ENCODE measurements at places on chromosomes 11 and 22. TPM values are rescaled to one million over a fixed set of nuclear protein-coding genes. Genes with fewer than 3 reads are reported as not detected.

DNA sequence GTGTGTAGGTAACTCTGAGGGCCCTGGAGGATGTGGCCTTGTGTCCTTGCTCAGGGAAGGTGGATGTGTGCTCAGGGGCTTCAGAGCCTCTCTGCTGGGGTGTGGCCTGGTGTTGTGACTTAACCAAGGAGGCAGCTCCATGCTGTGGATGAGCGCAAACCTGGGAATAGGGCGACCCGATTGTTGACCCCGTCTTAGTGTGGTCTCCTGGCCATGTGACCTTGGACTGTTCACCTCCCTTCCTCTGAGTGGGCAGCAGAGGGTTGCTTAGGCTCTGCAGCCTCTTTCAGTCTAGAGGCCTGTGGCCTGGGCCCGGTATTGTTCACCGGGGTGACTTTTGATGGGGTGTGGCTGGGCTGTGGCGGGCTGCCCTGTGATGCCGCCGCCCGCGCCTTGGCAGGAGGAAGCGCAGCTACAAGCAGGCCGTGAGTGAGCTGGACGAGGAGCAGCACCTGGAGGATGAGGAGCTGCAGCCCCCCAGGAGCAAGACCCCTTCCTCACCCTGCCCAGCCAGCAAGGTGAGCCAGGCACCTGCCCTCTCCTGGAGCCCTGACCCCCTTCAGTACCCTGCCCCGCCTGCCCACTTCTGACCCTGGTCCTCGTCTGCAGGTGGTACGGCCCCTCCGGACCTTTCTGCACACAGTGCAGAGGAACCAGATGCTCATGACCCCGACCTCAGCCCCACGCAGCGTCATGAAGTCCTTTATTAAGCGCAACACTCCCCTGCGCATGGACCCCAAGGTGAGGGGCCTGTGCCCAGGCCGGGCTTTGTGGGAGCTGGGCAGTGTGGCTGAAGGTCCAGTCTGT is 16.7 kb downstream of the INCENP start:
- peak; percentile 63 for DNase-seq

- DNase-seq = no peak
Observed at GRCh38 chr11:93905384-93905783, 55.0 kb upstream of the VSTM5 start.

GRCh38 chr22:42500161-42500835 is 19.3 kb downstream of the RRP7A start:
- DNase-seq = peak; percentile 94

DNA sequence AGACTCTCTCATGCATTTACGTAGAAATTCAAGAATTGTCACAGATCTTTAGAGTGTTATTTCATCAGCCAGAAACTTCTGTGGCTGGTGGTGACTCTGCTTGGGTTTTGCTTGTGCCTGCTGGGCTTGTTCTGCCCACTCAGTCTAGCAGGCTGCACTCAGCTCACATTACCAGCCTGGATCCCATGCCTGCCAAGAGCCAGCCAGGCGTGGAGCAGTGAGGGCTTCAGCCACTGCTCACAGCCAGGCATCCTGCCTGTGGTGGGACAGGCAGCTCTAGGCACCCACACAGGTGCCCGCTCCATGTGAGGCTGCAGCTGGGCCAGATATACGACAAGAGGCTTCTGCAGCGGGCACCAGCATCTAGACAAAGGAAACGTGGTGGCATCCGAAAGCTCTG is 1213.3 kb upstream of the RAG2 start:
- no peak for DNase-seq

DNA sequence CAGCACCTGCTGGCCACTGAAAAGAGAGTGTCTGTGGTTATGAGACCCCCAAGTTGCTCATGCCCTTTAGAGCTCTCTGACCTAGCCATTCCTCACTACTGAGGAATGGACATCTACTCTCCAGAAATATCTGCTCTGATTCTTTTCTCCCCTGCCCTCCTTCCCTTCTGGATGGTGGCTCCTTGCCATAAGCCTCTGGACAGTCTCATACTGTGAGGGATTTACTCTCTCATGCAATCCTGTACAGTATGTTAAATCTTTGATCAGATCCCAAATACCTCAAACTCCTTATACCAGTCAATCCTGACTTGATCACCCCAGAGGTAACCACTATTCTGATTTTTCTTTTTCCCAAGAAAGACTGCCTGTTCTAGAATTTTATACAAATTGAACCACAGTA is 80.7 kb downstream of the ARHGAP20 start:
- DNase-seq = no peak

DNA sequence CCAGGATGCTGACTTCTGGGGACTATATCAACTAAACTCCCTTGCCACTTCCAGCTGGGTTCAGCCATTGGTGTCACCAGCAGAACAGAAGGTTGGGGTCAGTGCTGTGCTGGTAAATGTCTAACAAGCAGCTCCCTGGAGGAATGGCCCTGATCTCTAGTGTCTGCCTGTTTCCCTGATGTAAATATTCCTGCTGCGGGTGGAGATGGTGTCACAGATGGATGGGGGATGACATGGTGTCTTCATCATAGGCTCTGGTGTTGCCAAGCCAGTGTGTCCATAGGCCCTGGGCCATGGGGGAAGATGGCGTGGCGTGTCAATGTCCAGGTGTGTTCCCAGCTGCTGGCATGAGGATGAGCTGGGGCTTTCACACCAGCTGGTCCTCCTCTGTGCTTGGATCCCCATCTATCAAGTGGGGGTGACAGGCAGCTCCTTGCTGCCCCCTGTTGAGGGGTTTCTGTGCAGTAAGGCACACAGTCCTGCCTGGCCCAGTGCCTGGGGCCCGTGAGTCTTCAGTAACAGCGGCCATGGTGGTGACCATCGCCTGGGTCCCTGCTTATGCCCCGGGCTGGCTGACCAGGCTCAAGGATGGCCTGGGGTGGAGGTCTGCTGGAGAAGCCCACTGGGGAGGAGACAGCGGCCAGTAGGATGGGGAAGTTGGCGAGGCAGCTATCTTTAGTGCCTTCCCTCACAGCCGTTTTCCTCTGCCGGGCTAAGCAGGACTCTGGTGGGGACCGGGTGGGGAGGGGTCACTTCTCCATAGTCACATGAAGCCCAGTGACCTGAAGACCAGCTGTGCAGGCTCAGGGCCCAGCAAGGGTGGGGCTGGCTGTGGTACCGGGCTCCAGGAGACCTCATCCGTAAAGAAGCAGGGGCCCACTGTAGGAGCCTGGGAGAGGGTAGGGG is 12.7 kb downstream of the RPL3 start:
- no peak for DNase-seq

Gene C11orf91
- total RNA-seq = 1.4 TPM

All from cardiac septum (tissue), 1 donor.